ENCODE measurements at places on chromosomes 11 and 22.

DNA sequence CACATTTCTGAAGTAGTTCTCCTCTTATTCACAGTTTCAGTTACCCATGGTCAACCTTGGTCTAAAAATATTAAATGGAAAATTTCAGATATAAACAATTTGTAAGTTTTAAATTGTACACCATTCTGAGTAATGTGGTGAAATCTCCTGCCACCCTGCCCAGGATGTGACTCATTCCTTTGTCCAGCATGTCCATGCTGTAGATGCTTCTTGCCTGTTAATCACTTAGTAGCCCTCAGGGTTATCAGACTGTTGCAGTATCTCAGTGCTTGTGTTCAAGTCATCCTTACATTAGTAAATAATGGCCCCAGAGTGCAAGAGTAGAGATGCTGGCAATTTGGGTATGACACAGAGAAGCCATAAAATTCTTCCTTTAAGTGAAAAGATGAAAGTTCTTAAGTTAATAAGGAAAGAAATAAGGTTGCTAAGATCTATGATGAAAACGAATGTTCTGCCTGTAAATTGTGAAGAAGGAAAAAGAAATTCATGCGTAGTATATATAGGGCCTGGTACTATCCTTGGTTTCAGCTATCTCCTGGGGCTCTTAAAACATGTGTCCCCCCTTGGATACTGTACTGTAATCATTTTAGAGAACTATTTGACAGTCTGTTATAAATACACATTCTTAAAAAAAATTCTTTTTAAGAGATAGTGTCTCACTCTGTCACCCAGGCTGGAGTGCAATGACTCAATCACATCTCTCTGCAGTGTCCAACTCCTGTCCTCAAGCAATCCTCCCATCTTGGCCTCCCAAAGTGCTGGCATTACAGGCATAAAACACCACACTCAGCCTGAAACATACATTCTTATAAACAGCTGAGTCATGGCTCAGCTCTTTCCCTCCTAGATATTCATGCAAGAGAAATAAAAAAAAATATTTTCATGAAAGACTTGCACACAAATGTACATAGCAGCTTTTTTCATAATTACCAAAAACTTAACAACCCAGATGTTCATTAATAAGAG lies 31.3 kb downstream of the MTNR1B start:
- DNase-seq: no peak

DNA sequence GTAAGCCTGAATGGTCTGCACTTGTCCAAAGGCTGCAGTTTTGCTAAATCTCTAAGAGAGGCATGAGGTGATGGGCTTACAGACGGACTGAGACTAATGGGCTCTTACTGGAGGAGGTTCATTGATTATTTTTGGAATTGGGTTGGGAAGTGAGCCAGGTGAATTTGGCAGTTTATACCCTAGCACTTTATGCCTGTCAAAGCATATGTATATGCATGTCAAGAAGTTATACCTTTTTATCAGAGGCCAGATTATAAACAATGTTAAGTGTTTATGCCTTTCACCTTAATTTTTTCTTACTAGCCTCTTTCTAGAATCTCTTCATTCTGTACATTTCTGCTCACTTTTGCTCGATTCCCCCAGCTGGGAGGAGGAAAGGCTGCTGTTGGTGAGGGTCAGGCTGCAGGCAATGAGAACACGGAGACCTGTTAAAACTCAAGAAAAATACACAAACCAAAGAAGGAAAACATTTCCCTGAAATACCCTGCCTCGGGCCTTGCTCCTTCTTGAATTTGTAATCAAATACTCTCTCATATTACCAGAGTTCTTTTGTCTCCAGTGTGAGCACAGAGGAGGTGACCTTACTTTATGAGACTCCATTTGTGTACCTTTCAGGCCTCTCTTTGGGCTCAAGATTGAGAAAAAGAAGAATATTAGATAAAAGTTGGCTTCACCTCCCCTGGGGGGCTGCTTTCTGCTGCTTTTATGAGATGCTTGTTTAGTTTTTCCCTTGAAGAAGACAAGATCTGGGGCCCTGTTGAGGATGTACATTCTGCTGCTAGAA lies 19.6 kb downstream of the NAT10 start:
- no peak for DNase-seq

- DNase-seq: no peak
Observed at GRCh38 chr11:29328961-29329441, 687.8 kb downstream of the KCNA4 start.

- DNase-seq: no peak
Observed at GRCh38 chr22:26416670-26417276, 12.3 kb upstream of the ASPHD2 start.

DNA sequence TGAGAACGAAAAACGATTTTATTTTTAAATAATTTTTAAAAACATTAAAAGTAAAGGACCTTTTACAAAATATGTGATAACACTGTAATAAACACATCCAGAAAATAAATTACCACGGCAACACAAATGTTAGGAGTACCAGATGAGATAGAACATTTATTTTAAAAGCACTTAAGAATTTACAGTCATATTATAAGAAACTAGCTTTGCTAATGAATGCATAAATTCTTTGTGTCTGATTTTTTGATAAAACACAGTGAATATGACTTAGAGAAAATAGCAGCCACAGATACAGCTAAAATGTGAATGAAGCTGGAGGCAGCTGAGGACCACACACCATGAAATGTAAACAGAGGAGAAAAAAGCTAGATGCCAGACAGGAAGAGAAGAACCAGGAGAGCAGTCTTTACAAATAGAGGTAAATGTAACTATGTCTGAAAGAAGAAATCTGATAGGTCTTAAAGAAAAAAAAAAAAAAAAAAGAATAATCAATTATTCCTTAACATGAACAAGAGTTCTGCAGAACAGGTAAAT lies 14.6 kb downstream of the CCDC34 start:
- no peak for DNase-seq

DNA sequence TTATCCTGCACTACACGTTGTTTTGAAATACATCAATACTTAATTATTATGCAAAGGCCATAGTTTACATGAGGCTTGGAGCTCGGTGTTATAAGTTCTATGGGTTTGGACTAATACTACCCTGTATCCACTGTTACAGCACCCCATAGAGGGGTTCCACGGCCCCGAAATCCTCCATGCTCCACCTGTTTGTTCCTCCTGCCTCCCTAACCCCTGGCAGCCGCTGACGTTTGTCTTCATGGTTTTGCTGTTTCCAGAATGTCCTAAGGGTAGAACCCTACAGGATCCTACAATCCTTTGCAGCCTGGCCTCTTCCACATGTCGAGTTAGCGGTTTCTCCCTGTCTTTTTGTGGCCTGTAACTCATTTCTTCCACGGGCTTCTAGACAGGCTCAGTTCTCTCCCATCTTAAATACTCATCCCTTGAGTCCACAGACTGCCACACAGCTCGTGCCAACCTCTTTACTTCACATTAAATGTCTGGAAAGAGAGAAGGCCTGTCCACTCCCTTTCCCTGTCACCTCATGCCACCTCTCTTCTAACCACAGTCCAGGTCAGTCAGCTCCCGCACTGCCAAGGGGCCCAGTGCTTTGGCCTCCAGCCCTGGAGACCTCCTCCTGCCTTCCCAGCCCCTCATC lies 42.4 kb upstream of the TH start:
- no peak for DNase-seq

- no peak for DNase-seq
Observed at GRCh38 chr11:11944444-11944843, 64.0 kb downstream of the DKK3 start.

GRCh38 chr22:49124608-49125007 lies 703.1 kb downstream of the BRD1 start:
- no peak for DNase-seq

- no peak for DNase-seq
Observed at GRCh38 chr11:22041039-22041438, 151.8 kb upstream of the ANO5 start.

DNA sequence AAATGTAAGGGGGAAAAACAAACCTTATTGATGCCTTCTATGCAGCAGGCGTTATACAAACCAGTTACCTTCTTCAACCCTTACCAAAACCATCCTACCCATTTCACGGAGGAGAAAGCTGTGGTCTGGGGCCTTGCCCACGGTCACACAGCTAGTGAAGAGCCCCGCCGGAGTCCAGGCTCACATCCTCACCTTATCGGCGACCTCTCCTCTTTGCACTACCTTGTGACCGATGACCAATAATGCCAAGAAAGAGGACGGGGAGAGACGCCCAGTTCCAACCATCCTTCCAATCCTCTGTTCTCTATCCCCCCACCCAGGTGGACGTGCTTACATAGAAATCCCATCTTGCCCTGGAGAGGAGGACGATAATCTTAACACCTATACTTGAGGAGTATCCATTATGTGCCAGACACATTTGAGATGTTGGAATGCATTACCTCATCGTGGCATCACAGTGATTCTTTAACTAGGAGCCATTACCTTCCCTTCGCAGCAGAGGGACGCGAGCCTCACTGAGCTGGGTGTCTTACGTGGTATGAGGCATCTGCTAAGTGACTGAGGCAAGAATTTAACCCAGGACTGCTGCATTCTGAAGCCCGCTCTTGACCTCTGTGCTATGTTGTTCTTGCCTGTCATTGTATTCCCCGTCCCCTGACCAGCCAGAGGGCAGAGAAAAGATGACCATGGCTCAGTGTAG lies 253.7 kb upstream of the B3GAT1 start:
- no peak for DNase-seq

- no peak for DNase-seq
Observed at GRCh38 chr11:27058456-27058855, 17.8 kb downstream of the BBOX1 start.

DNA sequence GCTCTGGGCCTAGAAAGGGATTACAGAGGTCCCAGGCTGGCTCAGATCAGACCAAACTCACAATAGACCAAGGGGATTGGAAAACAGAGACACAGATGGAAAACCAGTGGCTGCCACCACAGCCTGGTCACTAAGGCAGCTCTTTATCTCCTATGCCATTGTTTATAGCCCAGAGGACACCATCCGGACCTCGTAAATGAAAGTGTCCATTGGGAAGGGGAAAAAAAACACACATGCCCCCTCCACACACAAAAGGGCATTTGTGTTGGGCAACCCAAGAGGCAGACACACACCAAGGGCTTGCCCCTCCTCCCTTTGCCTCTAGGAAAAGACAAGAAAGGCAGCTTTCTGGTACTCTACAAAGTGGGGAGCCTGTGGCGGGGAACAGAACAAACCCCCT lies 85.9 kb downstream of the GAB2 start:
- no peak for DNase-seq

DNA sequence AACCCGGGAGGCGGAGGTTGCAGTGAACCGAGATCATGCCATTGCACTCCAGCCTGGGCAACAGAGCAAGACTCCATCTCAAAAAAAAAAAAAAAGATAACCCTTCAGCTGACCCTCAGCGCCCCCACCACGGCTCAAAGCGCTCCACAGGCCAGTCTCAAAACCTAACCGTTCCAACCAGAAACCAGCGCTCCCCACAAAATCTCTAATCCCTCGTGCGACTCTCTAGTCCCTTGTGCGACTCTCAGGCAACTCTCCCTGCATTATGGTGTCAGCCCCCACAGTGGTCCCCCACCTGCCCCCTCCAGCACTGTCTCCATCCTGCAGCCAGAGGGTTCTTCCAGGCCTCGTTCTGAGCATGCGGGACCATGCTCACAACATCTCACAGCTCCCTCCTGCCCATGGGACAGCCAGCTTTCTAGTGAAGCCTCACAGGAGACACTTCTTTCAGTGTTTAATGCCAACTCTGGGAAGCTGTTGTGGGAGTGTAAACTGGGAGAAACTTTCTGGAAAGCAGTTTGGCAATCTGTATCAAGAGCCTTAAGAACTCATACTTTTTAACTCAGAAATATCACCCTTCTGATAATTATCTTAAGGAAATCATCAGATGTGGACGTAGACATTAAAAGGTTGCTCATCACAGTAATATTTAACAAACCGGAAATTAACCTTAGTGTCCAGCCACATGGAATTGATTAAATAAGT lies 4.2 kb upstream of the RASGRP2 start:
- DNase-seq: no peak

GRCh38 chr22:43969989-43970755 lies 14.9 kb downstream of the SAMM50 start:
- no peak for DNase-seq

- DNase-seq: no peak
Observed at GRCh38 chr11:61168800-61169199, 7.6 kb upstream of the VPS37C start.

GRCh38 chr11:62024936-62025486 lies 57.6 kb upstream of the FTH1 start:
- no peak for DNase-seq

GRCh38 chr22:25281675-25282345 lies 62.4 kb downstream of the CRYBB2 start:
- DNase-seq: no peak

GRCh38 chr11:128938156-128938885 lies 4.3 kb downstream of the TP53AIP1 start:
- DNase-seq: no peak

GRCh38 chr11:120817158-120817557 lies 206.7 kb upstream of the TBCEL start:
- no peak for DNase-seq

GRCh38 chr11:207863-208180 lies 314 bp downstream of the RIC8A start:
- no peak for DNase-seq

DNA sequence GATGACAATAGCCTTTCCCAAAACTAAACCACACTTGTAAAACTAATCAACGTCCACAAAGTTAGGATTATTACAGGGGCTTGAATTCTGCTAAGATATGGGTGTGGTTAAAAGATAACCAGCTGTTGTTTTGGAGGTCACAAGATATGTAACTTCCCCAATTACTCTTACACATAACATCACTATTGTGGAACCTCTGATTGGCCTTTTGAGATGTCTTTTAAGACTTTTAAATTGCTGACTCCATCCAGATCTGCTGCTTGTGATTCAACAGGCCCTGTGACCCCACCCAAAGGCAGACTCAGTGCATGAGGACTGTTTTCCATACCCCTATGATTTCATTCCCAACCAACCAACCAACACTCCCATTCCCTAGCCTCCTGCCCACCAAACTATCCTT lies 893.9 kb downstream of the OPCML start:
- no peak for DNase-seq

DNA sequence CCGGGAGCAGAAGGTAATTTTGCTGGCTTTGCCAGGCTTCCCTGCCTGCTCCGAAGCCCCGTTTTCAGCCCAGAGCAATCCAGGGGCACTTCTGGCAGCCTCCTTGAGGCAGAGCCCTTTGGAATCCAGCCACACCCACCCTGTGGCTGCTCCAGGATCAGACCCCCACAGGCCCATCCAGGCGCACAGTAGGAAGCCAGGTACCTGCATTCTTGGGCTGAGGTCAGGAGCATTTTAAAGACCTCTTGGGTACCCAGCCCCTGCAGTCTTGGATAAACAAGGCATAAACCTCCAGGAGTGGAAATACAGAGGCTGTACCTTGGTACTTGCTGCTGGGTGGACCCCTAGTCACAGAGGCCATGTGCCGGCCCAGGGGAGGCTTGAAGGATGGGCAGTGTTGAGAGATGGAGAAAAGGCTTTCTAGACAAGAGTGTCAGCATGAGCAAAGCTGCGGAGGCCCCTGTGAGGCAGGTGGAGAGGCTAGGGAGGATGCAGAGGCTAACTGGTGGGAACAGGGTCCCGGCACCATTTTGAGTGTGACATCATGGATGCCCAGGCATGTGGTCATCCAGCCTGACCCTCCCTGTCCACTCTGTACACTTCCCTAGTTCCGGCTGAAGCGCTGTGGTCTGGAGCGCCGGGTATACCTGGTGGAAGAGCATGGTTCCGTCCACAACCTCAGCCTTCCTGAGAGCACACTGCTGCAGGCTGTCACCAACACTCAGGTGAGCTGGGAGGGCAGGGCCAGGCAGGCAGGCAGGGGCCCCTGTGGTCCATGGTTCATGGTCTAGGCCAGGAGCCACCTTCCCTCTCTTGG lies 3.9 kb downstream of the MUS81 start:
- no peak for DNase-seq

GRCh38 chr11:47986742-47987141 lies 6.4 kb downstream of the PTPRJ start:
- DNase-seq: no peak

Data from activated CD8-positive, alpha-beta memory T cell treated with anti-CD3 and anti-CD28 coated beads for 1 hour (primary cell).